ENCODE measurements at places on chromosomes 2 and 18.

DNA sequence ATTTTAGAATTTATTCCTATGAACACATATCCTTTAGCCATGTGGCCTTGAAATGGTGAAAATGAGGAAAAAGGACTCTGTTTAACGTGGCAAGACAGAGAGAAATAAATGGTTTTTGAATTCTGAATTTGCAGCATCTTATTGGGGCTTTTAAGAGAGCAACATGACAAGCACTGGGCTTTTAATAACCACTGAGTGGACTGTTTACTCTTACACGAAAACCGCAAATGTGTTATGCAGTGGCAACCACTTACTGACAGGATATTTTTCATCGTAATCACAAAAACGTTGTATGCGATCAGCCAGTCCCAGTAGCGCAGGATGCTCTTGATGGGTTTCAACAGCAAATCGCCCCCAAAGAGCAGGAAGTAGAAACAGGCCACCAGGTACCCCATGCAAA lies 226.6 kb downstream of the NAPG start:
- DNase-seq, result no peak

DNA sequence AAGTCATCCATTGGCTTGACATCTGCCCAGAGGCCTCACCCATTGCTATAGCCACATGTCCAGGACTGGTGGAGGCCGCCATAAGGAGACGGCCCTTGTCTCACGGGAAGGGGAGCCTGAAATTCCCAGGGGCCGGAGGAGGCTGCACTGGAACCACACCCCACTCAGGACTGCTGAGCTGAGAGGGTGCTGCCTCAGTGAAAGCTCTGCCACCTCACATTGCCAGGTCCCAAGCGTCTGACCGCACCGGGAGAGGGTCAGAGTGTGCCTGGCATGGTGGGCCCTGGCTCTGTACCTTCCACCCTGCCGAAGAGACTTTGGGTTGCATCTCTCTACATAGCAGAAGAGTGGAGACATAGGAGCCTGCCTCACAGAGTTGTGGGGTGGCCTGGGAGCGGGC lies 134.1 kb upstream of the GLI2 start:
- DNase-seq, result no peak

GRCh38 chr18:45253973-45254708 lies 361.1 kb upstream of the SLC14A2 start:
- no peak for DNase-seq

DNA sequence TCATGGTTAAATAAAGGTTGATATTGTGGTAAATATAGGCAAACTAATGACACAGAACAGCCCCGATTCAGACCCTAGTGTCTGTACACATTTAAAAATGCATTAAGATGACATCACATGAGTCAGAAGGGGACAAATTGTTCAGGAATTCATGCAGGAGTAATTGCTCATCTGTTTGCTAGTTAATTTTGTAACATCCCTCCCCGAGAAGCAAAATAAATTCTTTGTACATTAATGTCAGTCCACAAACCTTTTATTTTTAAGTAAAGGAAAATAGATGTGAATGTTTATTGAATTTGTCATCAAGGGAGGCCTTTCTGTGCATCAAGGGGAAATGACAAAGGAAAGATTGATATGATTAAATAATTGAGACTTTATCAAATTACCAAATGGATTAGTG lies 69.9 kb downstream of the SH3BP4 start:
- DNase-seq, result no peak

- no peak for DNase-seq
These were observed 87.1 kb downstream of the ITGB1BP1 start for GRCh38 chr2:9336241-9336575.

GRCh38 chr2:36366491-36367120 lies 11.0 kb downstream of the CRIM1 start:
- DNase-seq, result no peak

DNA sequence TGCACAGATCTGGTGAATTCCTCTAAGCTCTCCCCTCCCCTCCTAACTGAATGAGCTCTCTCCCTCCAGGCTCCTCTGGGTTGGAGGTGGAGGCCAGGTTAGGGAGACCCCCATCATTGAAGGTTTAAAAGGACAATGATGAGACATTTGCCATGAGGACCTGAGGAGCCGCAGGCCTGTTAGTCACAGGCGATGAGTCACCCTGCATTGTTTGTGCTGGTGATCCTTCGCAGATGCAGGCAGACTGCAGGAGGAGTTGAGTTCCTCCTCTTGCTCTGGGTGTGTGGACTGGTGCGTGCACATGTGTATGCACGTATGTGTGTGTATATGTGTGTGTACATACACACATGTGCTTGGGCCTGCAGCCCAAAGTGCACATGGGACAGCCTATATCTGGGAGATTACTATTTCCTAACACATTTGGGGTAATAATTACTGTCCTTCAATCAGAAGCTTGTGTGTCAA lies 42.0 kb downstream of the MCFD2 start:
- no peak for DNase-seq

GRCh38 chr2:196260546-196260945 lies 89.2 kb upstream of the STK17B start:
- DNase-seq, result no peak

- DNase-seq, result no peak
These were observed 153.3 kb upstream of the MAP3K20 start for GRCh38 chr2:172922306-172922705.

DNA sequence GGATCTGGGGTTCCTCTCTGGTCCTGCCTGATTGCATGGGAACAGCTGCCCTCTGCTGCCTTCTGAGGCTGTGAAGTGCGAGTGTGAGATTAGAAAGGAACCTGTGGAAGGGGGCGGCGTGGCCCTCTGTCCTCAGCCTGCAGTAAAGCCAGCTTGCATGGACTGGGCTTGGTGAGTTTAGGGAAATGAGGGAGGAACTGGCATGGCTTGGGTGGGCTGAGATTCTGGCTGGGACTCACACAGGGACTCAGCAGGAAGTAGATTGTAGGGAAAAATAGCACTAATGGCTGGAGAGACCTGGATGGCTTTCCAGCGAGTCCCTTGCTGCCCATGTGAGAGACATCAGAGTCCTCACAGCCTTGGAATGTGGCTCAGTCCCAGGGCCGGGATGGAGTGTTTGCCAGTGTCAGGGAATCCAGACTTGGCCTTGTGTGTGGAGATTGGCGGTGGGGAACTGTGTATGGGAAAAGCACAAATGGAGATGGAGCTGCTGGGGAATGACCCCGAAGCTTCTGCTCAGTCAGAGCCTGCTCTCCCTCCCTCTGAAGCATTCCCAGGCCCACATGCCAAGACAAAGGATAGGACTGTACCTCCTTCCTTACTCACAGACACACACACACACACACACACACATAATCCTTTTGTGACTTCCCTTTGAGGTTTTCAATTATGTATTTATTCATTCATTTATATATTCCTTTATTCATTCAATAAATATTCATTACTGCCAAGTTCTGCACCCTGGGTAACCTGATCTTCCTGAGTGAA lies 115.4 kb downstream of the ACAA2 start:
- no peak for DNase-seq

- DNase-seq, result no peak
These were observed 335.2 kb downstream of the AGPS start for GRCh38 chr2:177727577-177728398.

DNA sequence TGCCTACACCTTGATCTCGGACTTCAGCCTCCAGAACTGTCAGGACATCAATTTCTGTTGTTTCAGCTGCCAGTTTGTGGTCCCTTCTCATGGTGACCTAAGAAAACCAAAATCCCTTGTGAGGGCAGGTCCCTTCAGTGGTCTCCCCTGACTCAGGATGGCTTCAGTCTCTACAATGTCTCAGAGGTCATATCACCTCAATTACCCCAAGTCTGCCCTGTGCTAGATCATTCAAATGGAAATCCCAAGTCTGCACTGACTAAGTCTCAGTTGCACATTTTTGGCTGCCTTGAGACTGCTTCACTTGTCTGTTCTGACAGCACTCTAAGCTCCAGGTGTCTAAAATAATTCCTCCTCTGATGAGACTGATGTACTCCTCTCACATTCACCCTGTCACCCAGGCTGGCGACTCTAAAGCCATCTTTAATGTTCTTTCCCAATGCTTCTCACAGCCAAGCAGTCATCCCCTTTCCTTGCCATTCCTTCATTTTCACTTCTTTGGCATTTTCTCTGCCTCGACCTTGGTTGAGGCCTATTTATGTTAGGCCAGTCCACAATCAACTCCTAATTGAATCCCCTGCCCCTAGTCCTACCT lies 470.8 kb downstream of the DLGAP1 start:
- no peak for DNase-seq

- no peak for DNase-seq
These were observed 22.0 kb upstream of the CYP1B1 start for GRCh38 chr2:38097988-38098385.

GRCh38 chr2:231606941-231607340 lies 14.3 kb downstream of the TEX44 start:
- no peak for DNase-seq

GRCh38 chr2:239265681-239266433 lies 135.0 kb downstream of the HDAC4 start:
- DNase-seq, result no peak

- DNase-seq, result no peak
These were observed 100.8 kb downstream of the NEDD4L start for GRCh38 chr18:58144671-58145285.

GRCh38 chr2:30608643-30609042 lies 161.6 kb downstream of the LCLAT1 start:
- no peak for DNase-seq

GRCh38 chr2:208359632-208359986 lies 47.0 kb upstream of the PTH2R start:
- DNase-seq, result no peak

- no peak for DNase-seq
These were observed 185.8 kb upstream of the ARL4C start for GRCh38 chr2:234682492-234683228.

- DNase-seq, result no peak
These were observed 22.5 kb downstream of the THOC1 start for GRCh38 chr18:245282-245847.

DNA sequence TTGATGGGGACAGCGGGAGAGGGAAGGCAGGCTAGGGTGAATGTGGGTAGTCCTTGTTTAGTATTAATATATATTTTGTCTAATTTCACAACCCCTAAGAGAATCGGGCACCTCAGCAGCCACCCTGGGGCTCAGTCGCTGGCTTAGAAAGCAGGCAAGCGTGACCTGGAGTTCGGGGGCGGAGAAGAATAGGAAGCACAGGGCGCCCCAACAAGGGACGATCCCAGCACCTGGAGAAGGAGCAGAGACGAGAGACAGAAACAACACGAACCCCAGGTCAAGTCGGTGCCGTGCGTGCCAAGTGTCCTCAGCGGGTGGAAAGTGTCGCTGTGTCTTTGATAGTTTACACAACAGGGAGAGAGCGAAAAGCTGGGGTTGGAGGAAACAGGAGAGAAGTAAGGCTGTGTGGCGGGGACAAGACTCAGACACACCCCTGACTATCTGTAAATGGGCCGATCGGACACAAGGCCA lies 95.4 kb downstream of the NFATC1 start:
- DNase-seq, result no peak

DNA sequence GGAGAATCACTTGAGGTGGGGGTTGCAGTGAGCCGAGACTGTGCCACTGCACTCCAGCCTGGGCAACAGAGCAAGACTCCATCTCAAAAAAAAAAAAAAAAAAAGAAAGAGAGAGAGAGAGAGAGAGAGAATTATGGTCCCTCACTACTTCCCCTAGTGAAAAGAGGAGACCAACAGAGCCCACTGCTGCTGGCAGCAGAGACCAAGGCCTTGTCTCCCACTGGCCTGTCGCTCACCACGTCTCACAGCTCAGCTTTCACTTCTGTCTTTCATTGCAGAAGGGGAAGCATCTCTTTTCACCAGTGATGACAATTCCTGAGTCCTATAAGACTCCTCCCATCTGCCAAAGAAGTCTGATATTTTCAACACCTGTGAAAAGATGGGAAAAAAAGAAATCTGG lies 81.3 kb downstream of the CLHC1 start:
- DNase-seq, result no peak

DNA sequence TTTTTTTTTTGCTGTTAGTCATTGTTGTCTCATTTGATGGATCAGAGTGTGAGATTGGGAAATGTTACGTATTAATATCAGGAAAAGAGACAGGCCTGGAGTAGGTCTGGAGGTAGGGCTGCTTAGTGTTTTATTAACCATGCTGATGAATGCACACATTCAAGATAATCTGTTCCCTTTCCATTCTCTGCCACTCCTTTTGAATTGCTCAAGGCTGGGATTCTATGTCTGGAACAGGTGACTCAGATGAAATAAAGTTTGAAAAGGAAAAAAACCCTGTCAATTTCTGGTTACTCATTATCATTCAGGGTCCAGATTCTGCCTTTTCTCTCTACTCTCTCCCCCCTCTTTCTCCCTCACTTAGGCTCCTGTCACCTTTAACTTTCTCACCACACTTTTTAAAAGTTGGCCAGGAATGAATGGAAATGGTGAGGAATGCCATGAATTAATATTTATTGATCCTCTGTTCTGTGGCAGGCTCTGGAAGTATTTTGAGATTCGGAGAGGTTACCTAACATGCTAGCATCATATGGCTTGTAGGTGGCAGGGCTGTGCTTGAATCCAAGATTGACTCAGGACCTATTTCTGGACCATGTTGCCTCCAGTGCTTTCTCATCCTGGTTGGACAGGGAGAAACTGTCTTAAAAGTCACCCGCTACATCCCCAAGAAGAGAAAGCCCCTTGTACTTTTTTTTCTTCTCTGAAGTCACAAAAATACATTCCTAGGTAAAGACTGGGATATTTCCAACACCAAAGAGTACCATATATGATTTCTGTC lies 40.2 kb downstream of the MAP4K4 start:
- no peak for DNase-seq

DNA sequence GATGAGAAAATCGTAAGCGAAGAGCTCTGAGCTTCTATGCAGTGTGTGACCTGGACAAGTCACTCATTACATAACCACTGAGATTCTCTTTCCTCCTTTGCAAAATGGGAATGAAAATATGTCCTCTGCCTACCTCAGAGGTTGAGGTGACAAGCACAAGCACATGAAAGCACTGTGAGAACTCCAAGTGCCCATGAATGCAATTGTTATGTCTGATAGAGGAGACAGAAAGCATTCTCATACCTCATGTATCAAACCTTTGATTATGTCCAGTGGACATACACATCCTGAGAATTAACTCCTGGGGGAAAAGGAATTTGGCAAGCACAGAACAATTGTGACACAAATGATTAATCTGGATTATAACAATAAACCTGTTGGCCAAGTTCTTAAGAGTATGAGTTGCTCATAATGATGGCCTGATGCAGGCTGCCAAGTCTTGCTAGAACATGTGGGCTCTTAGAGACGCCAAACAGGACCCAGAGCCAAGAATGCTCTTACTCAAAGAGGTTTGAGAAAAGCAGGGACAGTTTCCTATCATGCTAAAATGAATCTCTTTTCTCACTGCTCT lies 8.5 kb upstream of the RMDN2 start:
- DNase-seq, result no peak

Measured in activated CD8-positive, alpha-beta memory T cell treated with anti-CD3 and anti-CD28 coated beads for 4 hours (primary cell).